ENCODE measurements at places on chromosomes 12 and 14.

- DNase-seq, result no peak
Observed at GRCh38 chr12:53145383-53146260, 34.9 kb upstream of the ZNF740 start.

DNA sequence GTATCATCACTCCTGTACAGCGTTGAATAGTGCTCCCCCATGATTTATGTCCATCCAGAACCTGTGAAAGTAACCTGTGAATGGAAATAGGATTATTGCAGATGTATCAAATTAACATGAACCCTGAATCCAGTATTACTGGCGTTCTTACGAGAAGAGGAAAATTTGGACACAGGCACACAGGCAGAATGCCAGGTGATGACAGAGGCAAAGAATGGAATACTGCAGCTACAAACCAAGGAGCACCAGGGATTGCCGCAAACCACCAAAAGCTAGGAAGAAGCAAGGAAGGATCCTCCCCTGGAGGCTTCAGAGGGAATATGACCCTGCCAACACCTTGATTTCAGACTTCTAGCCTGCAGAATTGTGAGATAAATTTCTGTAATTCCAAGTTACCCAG is 113.5 kb upstream of the EGLN3 start:
- no peak for DNase-seq

DNA sequence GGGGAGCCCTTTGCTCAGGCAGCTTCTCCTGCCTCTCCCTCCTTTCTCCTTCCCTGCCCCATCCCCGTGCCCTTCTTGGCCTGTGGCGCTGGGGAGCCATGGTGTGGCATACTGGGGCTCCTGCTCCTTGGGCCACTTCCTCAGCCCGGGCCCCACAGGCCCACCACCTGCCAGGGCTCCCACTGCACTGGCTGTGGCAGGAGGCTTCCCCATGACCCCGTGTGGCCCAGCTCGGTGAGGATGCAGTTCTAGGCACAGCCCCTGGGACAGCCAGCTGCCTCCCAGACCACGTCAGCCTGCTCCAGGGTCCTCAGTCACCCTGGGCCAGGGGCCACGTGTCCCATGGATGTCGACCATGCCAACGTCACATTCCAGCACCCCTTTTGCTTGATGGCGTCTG is 13.0 kb upstream of the AMN start:
- no peak for DNase-seq

- DNase-seq, result no peak
Observed at GRCh38 chr12:70052931-70053497, 190.2 kb upstream of the CNOT2 start.

DNA sequence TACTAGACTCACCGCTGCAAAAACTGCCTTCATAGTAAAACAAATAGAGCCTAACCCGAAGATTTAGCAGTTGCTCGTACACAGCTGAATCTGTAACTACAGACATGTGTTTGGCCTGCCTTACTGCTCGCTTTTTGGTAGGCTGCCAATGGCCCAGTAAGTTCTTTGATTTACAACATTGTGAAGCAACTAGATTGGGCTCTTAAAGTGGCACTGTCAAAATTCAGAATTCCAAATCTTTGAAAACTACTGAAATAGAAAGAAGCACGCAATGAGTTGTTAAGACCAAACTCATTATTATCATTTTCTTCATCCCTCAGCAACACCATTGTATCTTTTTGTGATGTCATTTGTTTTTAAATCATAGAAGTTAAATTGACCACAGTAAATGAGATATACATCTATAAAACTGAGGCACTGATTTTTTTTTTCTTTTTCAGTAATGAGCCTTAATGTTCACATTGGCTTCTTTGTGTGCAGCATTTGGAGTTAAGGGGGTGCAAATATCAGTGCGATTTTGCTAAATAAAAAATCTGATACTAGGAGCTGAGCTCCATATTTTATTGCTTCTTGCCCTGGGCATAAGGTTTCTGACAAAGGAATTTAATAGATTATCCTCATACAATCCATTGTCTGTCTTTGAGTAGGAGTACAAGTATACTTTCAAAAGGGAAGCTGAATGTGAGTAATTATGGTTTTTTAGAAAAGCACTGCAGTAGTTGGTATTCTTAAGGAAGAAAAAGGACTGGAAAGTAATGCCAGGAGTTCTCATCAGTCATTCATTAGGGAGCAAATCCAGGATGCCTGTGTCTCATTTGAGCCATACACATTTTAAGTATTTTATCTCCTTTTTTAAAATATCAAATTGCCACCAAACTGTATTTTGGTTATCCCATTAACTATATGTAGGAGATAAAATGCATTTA is 138.5 kb downstream of the KICS2 start:
- no peak for DNase-seq

DNA sequence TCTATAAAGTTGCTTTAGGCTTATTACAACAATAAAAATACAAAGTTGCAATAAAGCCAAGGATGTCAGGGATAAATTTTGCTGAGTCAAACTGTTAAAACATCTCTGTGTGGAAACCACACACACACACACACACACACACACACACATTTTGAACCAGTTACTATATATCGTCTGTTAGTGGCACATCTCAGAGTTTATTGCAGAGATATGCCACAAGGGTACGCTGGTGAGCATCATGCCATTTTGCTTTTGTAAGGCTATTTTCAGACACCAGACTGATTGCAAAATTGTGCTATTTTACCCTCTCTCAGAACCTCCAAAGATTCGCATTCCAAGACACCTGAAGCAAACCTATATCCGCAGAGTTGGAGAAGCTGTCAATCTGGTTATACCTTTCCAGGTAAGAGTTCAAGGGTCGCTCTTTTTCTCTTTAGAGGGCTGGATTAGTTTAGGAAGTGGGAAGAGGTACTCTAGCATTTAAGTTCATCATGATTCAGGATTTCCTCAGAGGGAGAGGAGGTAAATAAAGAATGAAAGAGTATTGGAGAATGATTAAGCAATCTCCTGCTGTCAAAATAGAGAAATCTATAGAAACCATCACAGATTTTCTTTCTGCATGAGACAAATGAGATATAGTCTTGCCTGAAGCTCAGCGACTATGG is 27.3 kb upstream of the CHPT1 start:
- no peak for DNase-seq

- DNase-seq, result no peak
Observed at GRCh38 chr14:89364316-89364715, 52.7 kb downstream of the FOXN3 start.

DNA sequence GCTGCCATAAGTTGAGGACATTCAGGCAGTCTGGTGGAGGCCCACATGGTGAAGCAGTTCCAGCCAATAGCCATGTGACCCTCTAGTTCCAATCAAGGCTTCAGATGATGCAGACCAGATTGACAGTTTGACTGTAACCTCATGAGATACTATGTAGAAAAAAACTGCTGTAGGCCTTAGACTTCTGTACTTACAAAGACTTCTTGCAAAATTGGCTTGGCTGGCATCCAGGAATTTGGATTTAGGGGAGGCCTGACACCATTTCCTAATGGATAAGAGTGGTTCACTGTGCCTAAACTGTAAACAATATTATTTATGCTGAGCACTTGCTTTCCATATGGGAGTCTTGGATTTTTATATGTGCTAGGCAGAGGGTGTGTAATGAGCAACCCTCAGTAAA is 76.4 kb downstream of the RGS6 start:
- DNase-seq, result no peak

DNA sequence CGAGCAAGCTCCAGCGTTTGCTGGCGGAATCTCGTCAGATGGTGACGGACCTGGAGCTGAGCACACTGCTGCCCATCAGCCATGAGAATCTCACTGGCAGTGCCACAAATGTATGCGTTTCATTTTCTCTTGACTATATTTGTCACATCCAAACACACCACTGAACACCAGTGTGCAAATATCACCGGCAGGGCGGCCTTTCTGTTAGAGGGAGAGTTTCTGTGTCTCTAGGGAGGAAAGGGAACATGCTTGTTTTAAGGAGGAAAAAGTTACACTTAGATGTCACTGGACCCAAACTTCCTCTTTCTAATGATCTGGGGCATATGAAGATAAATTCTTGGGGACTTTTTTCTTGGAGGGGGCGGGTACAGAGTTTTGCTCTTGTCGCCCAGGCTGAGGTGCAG is 21.9 kb upstream of the HIP1R start:
- DNase-seq, result no peak

GRCh38 chr12:107774349-107775029 is at the start of gene ASCL4:
TSS of gene ASCL4 (plus strand) at chr12:107774704. CDS start at chr12:107775219, 515 bp downstream.
- no peak for DNase-seq

DNA sequence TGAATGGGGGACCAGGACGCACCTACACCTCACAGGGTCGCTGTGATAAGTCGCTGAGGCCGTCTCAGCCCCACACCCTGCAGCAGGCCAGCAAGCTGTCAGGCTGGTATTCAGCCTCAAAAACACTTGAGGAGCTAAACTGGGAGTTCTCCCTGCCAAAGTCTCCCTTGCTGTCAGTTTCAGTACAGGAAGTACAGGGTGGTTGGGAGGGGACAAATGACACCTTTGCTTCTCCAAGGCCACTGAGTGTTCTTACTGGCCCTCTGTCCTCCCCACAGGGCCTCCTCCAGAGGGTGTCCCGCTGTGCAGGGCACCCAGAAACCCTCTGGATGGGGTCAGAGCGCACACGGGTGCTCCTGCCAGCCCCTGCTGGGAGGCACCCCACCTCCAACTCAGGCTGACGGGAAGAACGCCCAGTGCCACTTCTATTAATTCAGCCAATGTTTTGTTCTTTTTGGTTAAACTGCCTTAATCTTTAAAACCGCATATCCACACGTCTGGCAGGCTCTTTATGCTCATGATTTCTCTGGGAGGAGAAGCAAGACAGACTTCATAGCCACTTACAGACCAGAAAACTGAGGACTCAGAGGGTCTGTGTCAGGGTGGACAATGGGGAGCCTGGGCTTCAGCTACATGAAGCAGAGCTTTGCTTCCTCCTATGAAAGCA is 75.9 kb downstream of the ITPK1 start:
- no peak for DNase-seq

DNA sequence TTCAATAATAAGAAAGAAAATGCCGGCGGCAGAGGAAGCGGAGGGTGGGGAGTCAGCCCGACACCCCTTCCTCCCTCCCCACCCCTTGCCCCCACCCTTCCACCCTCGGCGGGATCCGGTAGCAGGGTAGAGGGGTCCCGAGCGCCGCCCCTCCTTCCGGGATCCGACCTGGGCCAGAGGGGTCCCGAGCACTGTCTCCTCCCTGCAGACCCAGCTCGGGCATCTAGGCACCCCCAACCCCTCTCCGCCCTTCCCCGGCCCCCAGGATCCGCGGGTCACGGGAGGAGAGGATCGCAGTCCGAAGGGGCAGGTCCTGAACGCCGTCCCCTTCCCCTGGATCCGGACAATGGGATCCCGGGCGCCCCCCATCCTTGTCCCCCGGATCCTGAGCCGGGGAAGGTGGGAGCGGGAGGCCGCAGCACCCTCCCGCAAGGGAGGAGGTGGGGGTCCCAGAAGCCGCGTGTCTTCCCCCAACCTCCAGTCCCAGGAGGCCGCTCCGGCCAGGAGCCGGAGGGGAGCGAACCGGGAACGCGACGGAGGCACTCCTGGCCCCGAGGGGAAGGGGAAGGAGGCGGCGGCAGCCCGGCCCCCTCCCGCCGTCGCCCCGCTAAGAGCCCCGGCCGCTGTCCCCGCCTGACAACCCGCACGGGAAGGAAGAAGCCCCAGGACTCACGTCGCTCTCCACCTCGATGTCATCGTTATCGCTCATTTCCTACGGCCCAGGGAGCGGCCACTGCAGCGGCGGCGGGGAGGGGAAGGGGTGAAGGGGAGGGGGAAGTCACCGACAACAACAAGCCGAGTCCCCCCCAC is 481 bp downstream of the MAX start:
- no peak for DNase-seq

GRCh38 chr14:103730490-103731035 is 15.0 kb downstream of the ZFYVE21 start:
- no peak for DNase-seq

- DNase-seq, result no peak
Observed at GRCh38 chr14:68534276-68534675, 258.6 kb downstream of the ZFP36L1 start.

DNA sequence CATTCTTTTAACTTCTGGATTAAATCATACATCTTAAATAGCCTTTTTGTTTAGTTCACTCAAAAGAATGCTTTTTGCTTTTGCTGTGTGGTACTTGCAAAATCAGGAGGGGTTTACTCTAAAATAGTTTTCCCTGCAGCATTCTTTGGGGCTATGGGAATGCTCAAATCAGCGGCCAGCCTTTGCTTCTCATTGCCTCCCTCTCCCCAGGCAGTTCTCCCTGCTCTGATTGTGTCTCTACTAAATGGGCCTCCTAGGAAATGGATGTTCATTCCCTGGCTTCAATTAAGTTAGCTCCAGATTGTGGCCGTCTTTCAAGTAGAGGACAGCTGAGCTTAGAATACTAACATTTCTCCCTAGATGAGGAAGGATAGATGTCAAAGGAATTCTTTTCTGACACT is 4.4 kb downstream of the TULP3 start:
- DNase-seq, result no peak

GRCh38 chr12:10111451-10111850 is 12.7 kb upstream of the CLEC1A start:
- DNase-seq, result no peak

DNA sequence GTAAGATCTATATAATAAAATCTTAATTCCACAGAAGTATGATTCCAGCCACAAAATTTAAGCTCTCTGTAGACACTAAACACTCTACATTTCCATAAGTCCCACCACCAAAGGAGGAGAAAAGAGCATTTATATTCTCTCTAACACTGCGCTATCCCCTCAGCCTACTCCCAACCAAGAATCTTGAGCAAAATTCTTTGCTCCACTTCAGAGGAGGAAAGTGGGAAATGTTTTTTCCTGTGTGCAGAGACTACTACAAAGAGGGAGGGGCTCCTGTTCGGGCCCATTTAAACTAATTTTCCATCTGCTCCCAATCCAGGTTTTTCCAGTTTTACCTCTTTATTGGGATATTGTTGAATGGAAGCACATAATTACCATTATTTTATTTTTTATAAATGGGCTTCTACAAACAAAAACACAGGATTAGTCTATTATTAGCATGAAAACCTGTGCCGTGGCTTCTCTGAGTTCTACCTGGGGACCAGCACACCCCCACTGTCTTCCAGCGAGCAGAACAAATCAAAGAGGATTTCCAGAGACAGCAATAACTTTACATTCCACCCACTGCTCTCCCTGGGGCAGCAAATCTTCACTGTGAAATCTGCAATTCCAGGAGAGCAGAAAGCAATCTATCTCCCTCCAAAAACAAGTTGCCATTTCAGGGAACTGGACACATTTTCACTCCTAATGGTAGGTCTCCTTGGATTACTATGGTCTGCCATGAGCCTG is 174.0 kb downstream of the DAD1 start:
- DNase-seq, result no peak

- no peak for DNase-seq
Observed at GRCh38 chr14:63413009-63413408, 94.3 kb upstream of the GPHB5 start.

GRCh38 chr14:83184531-83184930 is 1650.9 kb upstream of the SEL1L start:
- DNase-seq, result no peak

GRCh38 chr12:54840244-54840865 is 14.0 kb upstream of the MUCL1 start:
- no peak for DNase-seq

- no peak for DNase-seq
Observed at GRCh38 chr12:108815369-108815768, 42.0 kb downstream of the SSH1 start.

GRCh38 chr12:48125985-48126384 is 6.8 kb downstream of the PFKM start:
- no peak for DNase-seq
